ENCODE measurements at places on chromosomes 2 and 18.

DNA sequence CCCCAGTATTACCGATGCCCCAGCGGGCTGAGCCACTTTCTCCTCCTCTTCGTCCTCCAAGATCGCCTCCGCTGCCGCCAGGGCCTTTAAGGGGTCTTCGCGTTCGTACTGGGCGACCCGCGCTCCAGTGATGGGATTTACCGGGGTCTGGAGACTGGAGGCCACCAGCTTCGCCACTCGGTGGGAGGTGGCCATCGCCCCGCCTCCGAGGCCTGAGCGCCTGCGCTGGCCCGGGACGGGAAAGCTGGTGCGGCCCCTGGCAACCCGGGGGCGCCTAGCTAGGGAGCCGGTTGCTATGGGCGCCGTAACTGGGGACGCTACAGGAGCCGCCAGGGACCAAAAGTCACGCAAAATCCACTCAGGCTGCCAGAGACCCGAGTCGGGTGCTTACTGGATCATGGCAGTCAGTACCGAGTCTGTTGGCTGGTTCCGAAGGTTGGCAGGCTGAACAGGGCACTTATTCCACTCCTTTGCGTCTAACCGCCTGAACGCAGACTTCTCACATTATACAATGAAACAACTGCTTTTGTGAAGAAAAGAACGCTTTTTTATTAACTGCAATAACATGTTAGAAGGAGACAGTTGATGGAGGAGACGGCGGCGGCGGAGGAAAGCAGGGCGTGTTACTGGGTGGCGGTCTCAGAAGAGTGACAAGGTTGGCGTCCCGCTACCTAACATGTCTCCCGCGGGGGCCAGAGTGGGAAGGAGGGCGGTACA, at the start of gene FAM161A:
FAM161A (minus strand) TSS at position 214 of the 717 bp plus-strand sequence; CDS start at position 195, 19 bp downstream.
- DNase-seq: peak; percentile 53

DNA sequence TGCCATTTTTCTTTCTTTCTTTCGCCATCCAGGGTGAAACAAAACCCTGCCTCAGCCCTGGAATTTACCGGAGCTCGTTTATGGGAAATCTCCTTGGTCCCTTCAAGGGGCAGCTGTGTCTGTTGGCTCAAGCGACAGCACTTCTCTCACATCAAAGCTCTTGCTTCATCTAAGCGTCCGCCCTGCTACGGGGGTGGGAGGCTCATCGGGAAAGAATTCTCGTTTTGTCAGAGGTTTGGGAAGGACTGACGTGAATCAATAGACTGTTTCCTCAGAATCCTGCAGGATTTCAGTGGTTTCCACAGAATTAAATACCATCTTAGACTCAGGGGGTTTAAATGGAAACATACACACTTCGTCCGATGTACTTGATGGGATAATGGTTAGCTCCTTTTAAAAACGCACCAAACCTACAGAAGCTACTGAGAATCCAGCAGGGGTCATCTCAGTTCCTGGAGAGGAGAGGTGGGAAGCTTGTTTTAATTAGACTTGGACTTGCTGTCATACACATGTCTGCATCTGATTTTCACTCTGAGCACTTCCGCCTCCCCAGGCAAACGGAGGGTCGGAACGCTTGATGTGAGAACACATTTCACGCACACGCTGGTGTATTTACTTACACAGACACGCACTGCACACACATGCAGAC, 91.6 kb downstream of the ASB1 start:
- DNase-seq: no peak

- no peak for DNase-seq
Measured at GRCh38 chr2:226450141-226450540, 349.5 kb downstream of the IRS1 start.

DNA sequence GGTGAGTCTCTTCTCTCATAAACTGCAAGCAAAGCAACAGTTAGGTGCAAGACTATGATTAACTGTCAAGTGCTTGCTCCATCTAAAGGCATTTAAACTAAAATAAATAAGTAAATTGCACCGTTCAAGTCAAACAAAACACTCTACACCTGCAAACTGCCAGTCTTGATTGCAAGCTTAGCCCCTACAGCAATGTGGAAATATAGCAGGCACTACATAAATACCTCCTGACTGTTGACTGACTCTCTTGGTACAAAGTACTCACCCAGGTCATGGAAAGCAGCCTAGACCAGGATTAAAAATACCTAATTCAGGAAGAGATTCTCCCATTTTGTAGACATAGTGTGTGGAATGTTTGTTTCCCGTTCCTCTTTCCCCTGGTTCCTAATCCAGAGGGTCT, 176.6 kb upstream of the KLHL29 start:
- no peak for DNase-seq

- no peak for DNase-seq
Measured at GRCh38 chr2:88247531-88247930, 77.4 kb downstream of the THNSL2 start.

GRCh38 chr2:165631089-165631488, 161.6 kb downstream of the CSRNP3 start:
- DNase-seq: no peak

- DNase-seq: no peak
Measured at GRCh38 chr2:191470306-191470705, 207.6 kb upstream of the NABP1 start.

- no peak for DNase-seq
Measured at GRCh38 chr2:113806217-113806913, 49.9 kb upstream of the SLC35F5 start.

Measured in stimulated activated CD8-positive, alpha-beta memory T cell treated with anti-CD3 and anti-CD28 coated beads, Interleukin-2, amount 100 ng/mL, for 1 hour (primary cell).